ENCODE measurements at places on chromosomes 6 and 20. TPM values are rescaled to one million over a fixed set of nuclear protein-coding genes. Genes with fewer than 3 reads are reported as not detected.

CD83 gene
- total RNA-seq: 76.8 TPM

ENPP4 gene
- 4.5 TPM for total RNA-seq

- DNase-seq: peak; percentile 39
These were observed 10.1 kb downstream of the PXMP4 start for GRCh38 chr20:33709905-33710541.

GRCh38 chr20:59580991-59581401, 23.3 kb upstream of the PHACTR3 start:
- no peak for DNase-seq

DNA sequence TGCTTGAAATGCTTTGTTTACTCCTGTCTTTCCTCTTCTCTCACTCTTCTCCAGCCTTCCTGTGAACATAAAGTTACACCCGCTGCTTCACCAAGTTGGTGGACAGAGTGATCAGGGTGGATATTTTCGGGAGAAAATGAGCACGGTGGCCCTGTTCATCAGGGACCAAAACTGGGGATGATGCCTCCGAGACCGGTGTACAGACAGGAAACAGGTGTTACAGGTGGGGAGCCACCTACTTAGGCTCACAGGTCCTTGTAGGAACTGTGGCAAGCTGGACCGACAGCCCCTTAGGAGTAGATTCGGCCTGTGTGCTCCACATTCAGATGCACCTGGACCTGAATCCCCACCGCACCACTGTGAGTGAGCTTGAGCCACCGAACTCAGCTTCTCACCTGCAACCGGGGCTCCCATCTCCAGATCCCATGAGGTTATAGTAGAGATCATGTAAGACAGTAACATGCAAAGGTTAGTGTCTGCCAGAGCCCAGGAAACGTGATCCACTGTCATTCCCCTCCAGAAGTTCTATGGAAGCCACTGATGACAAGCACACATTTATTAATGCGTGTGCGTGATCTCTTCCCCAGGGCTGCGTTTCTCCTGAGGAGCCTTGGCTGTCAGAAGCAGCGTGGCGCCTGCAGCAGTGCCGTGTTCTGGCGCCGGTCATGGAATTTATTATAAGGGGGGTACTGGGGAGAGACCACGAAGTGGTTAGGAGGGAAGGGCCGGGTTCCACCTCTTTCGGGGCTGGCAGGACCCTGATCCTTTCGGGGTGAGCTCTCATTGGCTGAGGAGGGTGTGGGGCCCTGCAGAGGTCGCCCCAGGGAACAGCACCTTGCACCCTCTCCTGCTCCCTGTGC, 94.2 kb downstream of the ERMARD start:
- DNase-seq: no peak

DNA sequence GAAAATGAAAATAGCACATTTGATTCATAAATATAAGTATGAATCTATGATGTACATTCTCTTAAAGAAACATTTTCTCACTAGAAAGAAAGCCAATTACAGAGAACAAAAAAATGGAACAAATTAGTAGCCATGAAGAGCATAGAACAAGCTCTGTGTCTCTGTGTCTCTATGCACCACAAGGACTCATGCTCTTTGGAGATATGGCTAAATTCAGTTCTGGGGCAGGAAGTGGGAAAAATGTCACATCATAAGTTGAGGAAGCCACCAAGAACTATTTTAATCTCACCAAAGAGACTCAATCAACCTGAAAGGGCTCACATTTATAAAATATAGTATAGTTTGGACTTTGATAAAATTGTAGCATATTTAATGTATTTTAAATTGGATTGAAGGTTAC, 1259.8 kb upstream of the GJE1 start:
- DNase-seq: no peak

GRCh38 chr20:22700367-22700766, 116.0 kb upstream of the FOXA2 start:
- DNase-seq: no peak

- DNase-seq: no peak
These were observed 1.7 kb upstream of the HSD17B8 start for GRCh38 chr6:33202799-33203198.

- DNase-seq: no peak
These were observed 6.7 kb downstream of the PHACTR2 start for GRCh38 chr6:143684486-143684885.

GRCh38 chr20:17658648-17658993, 23.4 kb downstream of the RRBP1 start:
- DNase-seq: no peak
